ENCODE measurements at places on chromosomes 6 and 20.

- DNase-seq, result peak; percentile 87
Measured at GRCh38 chr6:121334299-121335086, at the start of gene TBC1D32. Gene TBC1D32, minus strand, starts transcription at chr6:121334480. Its CDS starts 50 bp downstream, at chr6:121334430.

- no peak for DNase-seq
Measured at GRCh38 chr6:22965889-22966288, 396.5 kb downstream of the HDGFL1 start.

GRCh38 chr6:149342525-149342924, 25.0 kb downstream of the TAB2 start:
- DNase-seq, result no peak

GRCh38 chr20:61705386-61706258, 360.1 kb downstream of the TAF4 start:
- no peak for DNase-seq

DNA sequence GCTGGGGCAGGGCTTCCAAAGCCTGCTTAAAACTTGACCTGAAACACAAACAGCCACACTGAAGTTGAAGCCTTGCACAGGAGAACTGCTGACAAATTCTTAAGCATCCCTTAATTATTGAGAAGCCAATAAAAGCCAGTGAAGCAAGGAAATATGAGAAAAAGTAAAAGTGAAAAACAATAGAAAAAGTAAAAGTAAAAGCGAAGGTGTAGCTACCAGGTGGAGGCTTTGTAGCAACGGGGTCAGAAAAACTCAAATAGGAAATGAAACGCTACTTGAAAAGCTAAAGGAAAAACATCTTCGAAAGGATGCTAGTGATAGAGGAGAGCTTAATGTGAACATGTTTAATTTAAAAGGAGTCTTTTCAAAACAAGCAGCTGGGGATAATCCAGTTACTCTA, 97.4 kb downstream of the IRF4 start:
- no peak for DNase-seq

- DNase-seq, result no peak
Measured at GRCh38 chr6:137095651-137096238, 51.0 kb upstream of the IL20RA start.

DNA sequence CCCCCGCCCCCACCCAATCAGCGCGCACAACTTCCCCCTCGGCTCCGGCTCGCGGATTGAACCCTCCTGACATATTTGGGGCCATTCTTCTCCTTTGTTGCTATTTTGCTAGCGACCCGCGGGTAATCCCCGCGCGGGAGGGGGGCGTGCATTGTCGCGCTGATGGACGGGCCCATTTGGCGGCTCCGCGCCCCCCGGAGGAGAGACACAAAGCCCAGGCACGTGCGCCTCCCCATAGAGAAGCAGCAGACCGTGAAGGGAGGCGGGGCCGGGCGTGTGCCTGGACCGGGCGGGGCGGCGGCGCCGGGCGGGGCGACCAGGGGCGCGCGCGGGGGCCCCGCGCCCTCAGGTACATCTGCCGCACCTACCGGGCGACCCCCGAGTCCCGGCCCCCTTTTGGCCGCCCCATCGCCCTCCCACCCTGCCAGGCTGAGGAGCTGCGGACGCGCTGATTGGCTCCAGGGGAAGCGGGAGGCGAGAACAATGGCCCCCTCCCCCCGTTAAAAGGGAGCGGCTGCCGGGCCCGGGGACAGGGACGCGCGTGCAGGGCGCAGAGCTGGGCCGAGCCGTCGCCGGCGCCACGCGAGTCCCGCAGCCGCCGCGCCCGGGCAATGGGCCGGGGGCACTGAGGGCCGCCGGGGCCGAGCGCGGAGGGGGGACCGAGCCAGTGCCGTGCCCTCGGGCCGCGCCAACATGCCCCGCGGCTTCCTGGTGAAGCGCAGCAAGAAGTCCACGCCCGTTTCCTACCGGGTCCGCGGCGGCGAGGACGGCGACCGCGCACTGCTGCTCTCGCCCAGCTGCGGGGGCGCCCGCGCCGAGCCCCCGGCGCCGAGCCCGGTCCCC, at the start of gene INSM1:
Gene INSM1, plus strand, starts transcription at position 530 of the 843 bp plus-strand sequence. Its CDS starts 164 bp downstream, at position 694.
- DNase-seq, result peak; percentile 100

DNA sequence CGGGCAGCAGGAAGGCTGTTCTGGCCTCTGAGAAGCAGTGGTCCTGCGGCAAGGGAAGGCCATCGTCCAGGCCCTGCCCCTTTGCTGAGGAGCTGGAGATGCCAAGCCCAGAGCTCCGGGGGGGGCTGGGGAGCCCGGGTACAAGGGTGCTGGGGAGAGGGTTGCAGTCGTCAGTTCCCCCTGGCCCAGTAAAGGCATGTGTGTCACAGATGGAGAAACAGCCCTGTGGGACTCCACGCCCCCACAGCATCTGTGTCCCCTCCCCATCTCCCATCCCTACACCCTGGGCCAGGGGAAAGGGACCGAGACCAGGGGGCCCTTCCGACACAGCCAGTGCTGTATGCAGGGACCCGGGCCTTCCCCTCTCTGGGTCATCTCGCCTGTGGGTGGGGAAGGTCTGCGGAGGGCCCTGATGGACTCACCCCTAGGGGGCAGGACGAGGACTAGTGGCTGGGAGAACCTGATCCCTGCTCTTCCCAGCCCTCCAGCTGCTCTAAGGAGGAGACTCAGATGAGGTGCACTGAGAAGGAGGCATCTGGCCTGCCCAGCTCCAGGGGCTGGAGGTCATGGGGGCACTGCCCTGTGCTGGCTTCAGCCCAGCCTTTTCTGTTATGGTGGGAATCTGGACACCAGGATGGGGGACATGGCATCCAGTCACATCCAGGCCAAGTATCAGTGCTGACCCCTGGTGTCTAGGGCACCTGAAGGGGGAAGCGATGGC, 609 bp downstream of the MYL9 start:
- DNase-seq, result no peak

DNA sequence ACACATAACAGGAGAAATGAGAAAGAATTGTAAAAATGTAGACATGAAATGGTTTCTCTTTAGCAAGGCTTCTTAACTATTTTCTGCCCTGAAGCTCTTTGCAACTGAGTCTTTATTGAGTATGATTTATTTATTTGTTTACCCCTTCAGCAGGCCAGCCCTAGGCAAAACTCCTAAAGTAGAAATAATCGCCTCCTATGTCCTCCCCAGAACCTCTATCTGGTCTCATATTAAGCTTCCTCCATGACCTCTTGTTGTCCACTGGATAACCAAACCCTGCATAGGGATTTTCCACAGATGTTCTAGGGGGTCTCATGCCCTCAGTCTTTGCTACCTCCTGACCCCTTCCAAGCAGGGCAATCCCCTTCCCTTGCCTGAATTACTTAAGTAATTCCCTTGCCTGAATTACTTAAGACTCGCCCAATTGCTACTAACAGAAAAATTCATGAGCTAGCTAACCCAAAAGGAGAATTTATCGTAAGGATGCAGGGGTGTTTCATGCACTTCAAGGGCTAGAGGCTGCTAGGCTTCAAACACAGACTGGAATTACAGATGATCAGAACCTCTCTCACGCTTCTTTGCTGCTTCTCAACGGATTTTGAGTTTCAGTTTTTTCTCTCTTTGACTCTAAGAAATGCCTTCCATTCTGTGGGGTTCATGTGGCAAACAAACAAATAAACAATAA, 425.9 kb upstream of the RNF217 start:
- DNase-seq, result no peak

- DNase-seq, result no peak
Measured at GRCh38 chr20:11130554-11131166, 456.9 kb upstream of the JAG1 start.

DNA sequence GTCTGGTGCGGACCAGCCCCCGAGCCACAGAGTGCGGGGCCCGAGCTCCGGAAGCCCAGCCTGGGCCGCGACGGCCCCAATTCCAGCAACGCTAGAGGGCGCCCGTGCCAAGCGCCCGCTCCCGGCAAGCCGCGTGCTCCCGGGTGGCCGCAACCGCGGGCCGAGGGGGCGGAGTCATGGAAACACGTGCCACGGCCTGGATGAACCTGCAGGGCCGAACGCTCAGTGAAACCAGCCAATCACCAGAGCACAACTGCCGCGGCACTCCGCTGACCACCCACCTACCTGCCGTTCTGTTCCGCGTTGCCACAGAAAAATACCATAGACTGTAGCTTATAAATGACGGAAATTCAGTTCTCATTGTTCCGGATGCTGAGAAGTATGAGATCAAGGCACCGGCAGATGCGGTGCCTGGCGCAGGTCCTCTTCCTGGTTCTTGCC, 85.7 kb upstream of the FOXC1 start:
- DNase-seq, result no peak

- DNase-seq, result no peak
Measured at GRCh38 chr6:74073999-74074398, 378.0 kb downstream of the CD109 start.

GRCh38 chr20:21503345-21503744, 10.5 kb downstream of the NKX2-2 start:
- DNase-seq, result no peak

DNA sequence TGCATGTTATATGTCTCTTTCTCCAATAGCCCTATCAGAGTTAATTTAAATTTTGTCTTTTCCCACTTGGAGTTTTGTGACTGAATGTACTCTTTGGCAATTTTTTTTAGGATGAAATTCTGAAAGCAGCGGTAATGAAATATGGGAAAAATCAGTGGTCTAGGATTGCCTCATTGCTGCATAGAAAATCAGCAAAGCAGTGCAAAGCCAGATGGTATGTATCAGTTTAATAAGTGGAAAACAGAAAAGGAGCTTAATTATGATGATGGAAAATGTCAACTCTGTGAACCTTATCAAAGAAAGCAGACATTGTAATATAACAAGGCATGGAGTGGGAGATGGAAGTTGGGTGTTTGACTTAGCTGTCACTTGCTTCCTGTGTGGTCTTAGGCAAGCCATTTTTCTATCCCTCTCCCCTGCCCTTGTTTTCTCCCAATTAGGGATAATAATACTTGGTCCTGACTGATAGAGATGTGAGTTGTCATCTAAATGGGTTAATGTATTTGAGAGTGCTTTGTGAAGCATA, 2.7 kb downstream of the CDC5L start:
- DNase-seq, result no peak

GRCh38 chr6:68728159-68728979, 93.3 kb downstream of the ADGRB3 start:
- DNase-seq, result no peak

DNA sequence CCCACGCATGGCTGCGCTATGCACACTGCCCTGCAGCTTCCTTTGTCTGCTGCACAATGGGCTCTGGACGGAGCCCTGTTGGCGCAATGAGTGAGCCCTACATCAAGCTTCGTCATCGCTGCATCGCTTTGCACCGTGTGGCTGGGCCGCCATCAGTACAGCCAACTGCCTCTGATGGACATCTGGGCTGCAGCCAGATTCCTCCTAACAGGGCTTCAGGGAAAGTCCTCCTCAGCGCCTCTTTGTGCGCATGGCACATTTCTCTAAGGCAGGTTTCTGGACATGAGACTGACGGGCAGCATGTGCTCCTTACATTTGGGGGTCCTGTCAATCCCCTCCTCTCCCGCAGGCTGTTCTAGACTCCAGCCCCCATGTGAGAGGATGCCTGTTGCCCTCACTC, 29.7 kb upstream of the ANGPT4 start:
- DNase-seq, result no peak

DNA sequence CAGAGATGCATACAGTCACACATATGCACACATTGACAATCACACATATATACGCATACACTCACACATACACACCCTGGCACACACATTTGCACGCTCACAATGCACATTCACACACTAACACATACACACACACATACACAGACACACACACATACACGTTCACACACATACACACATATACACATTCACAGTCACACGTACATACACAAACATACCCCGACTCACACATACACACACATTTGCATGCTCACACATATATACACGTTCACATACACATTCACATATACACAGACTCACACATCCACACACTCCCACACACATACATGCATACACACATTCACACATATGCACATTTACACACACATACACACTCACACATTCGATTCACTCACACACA, 366.8 kb upstream of the ID4 start:
- no peak for DNase-seq

- DNase-seq, result peak; percentile 79
Measured at GRCh38 chr6:168858926-168859325, 394.7 kb downstream of the THBS2 start.

GRCh38 chr6:16130932-16131387, 2.1 kb downstream of the MYLIP start:
- peak; percentile 52 for DNase-seq

DNA sequence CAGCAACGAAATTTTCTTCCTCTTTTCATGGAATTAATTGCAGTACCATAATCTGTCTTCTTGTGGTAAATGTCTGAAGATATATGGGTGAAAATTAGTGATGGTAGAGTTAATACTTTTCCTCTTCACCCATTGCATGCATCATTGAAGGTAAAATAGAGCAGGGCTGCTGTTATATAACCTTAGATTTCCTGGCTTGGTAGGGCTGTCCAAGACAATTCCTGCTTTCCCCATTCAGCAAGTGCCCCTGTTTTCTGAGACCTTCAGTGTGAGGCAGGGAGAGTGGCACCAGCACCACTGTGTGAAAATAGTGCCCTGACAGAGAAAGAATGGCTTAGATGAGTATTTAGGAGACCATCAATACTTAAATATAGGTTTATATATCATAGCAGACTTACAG, 202.0 kb downstream of the ZFAND3 start:
- no peak for DNase-seq

- DNase-seq, result no peak
Measured at GRCh38 chr6:54248994-54249393, 59.2 kb upstream of the TINAG start.

- peak; percentile 7 for DNase-seq
Measured at GRCh38 chr6:170522565-170523183, 30.4 kb downstream of the PSMB1 start.
